ENCODE measurements at places on chromosomes 5 and 9. TPM values are rescaled to one million over a fixed set of nuclear protein-coding genes. Genes with fewer than 3 reads are reported as not detected.

Gene AGXT2
- not detected for total RNA-seq

- no peak for DNase-seq
Measured at GRCh38 chr9:117488659-117489058, 73.8 kb upstream of the ASTN2 start.

DNA sequence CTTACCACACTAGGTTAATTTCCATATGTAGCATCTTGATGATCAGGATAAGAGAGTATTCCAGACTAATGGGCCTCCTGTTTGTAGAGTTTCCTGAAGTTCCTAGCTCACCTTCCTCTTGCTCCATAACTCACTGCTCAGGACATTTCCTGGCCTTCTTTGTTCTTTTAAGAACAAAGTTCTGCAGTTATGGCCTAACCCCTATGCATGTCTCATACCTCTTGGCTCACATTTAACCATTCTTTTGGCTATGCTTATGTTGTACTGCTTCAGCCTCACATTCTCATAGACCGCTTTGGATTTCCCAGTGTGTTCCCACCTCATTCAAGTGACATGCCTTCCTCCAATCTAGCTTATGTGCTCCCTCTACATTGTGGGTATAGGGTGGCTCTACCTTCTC lies 40.5 kb upstream of the HMGCS1 start:
- DNase-seq = no peak

GRCh38 chr9:124345063-124345462 lies 70.2 kb downstream of the PSMB7 start:
- no peak for DNase-seq

Gene TLR4
- total RNA-seq = 24.8 TPM

DNA sequence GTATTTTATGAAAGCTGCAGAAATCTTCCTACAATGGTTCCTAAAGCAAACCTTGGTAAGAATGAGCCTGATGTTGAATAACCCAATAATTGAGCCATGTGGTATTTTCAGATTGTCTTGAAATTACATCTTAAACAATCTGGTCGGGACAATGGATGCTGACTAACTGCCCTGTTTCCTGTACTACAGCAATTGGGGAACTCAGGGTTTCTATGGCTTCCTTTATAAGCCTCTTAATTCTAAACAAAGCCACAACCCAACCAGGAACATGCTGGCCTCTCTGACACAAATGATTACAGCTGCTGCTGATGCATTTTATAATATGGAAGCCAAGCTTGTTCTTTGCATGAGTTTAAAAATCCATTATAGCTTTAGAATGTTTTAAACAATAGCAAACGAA lies 30.2 kb downstream of the PTPN3 start:
- no peak for DNase-seq

- DNase-seq = no peak
Measured at GRCh38 chr5:153991168-153991567, 47.5 kb downstream of the FAM114A2 start.

GRCh38 chr5:172303162-172303561 lies 19.6 kb upstream of the UBTD2 start:
- DNase-seq = no peak

- DNase-seq = peak; percentile 13
Measured at GRCh38 chr5:19179571-19179970, 808.4 kb downstream of the CDH18 start.

GRCh38 chr5:1763548-1763911 lies 36.1 kb downstream of the MRPL36 start:
- DNase-seq = no peak

Gene SOX30
- total RNA-seq = not detected

- no peak for DNase-seq
Measured at GRCh38 chr5:1551426-1552301, 27.9 kb upstream of the LPCAT1 start.

Gene PLPPR1
- 1.7 TPM for total RNA-seq

- DNase-seq = no peak
Measured at GRCh38 chr5:172315587-172316493, 32.3 kb upstream of the UBTD2 start.

- no peak for DNase-seq
Measured at GRCh38 chr5:120447706-120448239, 16.3 kb upstream of the PRR16 start.

- no peak for DNase-seq
Measured at GRCh38 chr5:6432206-6432605, 16.5 kb upstream of the UBE2QL1 start.

DNA sequence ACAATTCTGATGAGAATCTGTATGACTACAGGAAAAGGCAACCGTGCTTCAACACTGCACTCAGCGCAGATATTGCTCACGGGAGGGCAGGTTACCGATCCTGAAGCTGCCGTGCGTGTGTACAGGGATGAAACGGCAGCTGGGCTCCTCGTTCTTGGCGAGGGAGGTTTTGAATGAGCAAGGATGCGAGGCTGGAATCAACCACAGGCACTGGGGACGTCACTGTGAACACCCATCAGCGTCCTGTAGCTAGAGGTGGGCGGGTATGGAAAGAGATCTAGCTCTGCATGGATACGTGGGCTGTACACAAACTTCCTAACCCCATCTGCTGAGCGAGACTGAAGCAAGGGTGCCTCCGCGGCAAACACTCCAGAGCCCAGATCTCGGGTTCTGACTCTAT lies 84.3 kb upstream of the COL5A1 start:
- DNase-seq = no peak

DNA sequence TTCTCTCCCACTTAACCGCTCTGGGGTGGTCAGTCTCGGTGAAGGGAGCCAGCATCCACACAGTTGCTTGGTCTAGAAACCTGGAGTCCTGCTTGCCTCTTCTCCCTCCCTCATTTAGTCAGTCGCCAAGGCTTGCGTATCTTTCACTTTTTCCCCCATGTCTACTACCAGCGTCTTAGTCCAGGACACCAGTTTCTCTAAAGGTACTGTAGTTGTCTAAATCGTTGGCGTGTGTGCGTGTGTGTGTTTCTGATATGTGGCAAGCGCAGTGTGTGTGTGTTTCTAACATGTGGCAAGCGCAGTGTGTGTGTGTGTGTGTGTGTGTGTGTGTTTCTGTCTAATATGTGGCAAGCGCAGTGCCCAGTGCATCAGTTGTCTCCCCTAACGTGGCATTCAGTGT lies 641 bp downstream of the ATP6V1G1 start:
- no peak for DNase-seq

DNA sequence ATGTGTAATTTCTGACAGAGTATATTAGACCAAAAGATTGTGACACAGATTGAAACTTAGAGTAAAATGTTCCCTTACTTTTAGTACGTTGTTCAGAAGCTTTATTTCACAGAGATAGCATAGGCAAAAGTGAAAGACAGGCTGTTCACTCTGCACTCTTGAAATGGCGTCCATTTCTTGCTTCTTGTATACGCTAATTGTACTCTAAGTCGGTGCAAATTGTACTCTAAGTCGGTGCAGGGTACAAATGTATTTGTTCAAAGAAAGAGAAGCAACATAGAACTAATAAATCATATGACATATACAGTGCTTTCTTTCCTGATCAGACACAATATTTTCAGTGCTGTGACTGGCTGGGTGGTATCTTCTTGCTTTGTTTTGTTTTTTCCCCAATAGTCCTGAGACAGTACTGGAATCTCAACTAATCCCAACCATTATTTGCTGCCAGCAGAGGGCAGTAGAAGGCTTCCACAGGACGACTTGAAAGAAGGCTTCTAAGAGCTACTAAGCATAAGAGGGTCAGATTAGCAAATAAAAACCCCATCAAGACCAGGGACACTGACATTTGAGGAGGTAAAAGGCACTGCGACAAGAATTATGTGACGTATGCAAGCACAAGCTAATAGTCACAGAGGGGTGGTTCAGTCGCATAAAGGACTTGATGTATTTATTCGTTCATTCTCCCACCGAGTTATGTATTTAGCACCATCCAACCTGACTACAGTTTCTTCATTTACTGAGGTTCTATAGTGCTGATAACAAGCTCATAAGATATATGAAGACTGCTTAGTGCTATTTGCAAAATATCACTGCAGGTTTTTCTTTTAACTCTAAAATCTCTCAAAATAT lies 831.8 kb downstream of the TAF11L14 start:
- peak; percentile 5 for DNase-seq

DNA sequence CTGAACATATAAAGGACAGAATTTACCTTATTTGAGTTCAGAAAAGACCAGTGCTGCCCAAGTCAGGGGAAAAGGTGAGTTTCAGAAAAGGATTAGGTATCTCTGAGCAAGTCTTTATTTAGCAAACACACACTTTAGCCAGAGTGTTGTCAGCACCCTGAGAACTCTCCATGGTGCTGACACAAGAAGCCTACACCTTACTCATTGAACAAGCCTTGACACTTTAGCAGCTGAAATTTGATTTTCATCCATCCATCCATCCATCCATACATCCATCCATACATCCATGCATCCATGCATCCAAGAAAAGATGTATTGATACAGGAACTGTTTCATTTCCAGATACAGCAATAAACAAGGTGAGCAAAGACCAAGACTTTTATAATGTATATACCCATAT lies 311.2 kb downstream of the TRIM32 start:
- DNase-seq = peak; percentile 61

DNA sequence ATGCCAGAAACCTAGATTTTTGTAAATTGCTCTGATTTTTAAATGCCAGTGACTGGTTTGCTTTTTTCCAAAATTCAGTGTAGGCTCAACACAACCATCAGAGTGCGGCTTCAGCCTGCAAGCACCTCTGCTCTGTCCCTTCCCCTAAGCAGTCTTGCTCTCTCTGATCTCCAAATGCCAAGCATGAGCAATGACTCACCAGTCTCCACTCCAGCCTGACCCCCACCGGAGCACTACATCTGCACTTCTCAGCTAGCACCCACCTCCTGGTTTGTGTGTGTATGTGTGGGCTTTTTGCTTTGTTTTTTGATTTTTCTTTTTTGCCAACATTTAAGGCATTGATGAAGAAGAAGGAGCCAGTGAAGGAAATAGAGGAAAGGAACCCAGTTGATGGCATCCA lies 61.4 kb upstream of the ADRA1B start:
- DNase-seq = no peak

DNA sequence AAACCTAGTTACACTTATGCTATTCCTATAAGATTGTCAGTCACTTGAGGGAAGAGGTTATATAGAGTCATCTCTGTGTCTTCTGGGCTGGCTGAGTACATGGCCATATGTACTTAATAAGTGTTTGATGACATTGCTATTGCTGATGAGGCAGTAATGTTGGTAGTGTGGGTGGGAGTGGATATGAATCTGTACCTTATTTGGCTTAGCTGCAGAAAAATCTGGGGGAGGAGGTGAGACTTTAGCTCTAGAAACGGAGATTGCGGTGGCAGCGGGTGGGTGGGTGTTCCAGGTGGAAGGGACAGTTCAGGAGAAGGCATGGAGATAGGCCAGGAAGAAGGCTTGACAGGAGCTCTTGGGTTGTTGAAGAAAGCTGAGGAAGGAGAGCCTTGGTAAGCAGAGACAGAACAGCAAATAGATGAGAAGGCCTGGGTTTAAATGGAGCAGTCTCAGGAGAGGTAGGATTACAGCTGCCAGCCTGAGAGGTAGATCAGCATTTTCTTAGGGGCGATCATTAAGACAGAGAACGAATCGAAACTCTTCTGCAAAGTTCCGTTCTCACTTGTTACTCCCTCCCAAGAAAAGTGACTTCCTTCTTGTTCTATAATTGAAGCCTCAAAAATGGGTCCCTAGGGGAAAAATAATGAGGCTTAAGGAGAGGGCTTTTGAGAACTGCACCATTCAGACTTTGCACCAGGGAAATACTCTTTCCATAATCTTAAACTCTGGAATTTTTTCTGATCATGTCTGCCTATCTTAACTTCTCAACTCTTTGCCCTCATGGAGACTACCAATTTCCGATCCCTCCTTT lies 160.5 kb downstream of the UNC13B start:
- no peak for DNase-seq

GRCh38 chr9:89001917-89002540 lies 10.8 kb downstream of the S1PR3 start:
- DNase-seq = no peak

GRCh38 chr5:139960723-139961383 lies 82.2 kb downstream of the NRG2 start:
- no peak for DNase-seq

GRCh38 chr9:33375841-33376321 lies 26.5 kb downstream of the AQP7 start:
- DNase-seq = no peak

- peak; percentile 20 for DNase-seq
Measured at GRCh38 chr9:112200711-112201110, 25.6 kb upstream of the SUSD1 start.

DNA sequence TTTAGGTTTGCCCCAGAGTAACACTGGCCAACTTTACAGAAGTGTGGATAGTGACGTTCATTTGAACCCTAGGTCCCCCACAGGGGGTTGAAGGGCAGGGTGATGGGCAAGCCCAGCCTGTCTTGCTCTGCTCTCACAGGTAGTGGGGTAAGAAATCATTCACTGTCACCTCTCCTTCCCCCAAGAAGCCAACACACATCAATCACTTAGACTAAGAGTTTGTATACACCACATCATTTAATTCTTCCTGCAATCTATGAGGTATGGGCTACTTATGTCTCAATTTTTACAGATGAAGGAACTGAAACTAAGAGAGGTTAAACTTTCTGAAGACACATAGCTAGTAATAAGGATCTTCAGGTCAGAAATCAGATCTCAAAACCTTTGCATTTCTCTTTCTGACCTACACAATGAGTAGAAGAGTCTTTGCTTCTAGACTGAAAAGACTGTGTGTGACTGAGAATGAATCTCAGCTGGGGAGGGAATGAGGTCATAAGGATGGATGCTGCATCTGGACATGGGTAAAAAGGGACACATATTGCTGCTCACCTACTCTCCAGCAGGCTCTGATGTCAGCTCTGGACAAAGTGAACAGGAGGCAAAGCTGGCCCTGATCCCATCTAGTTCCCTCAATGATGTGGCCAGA lies 81.0 kb upstream of the EQTN start:
- no peak for DNase-seq

DNA sequence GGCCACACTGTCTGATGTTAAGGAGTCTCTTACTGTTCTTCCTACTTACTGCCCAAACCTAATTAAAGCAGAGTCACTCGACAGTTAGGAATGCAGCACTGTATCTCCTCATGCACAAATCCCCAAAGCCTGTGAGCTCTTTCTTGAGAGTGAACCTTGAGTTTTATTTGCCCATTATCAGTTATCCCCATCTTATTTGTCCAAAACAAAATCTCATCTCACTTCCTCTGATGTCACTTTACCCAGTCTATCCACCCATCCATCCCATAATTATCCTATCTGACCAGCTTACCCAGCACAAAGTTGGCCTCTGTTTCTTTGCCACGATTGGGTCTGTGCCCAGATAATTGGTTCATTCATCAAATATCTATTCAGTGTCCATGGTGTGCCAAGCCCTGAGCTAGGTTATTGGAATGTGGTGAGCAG lies 250.8 kb downstream of the SLIT3 start:
- no peak for DNase-seq

Gene GAPVD1
- 27.2 TPM for total RNA-seq

DNA sequence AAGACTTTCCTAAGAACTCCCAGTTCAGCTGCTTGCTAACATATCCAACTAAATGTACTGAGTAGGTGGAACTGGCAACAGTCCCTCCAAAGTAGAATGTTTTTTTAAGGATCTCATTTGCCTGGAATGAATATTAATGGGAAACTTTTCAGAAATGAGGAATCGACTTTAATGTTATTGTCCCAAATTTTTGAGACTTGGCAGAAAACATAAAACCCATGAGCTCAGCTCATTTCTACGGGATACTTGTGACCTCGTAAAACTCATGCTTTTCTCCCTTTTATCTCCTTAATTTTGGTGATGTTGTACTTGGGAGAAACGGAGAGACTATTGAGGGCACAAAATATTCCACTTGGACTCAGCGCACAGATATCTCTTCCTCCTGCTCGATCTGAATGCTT lies 296.8 kb downstream of the EBF1 start:
- peak; percentile 65 for DNase-seq

GRCh38 chr5:181138258-181138657 lies 7.3 kb upstream of the OR2V1 start:
- DNase-seq = no peak
